ENCODE measurements at places on chromosomes 6 and 20.

- no peak for DNase-seq
These were observed 92.8 kb upstream of the FOXC1 start for GRCh38 chr6:1516742-1517520.

GRCh38 chr6:80605165-80605989 is 498.9 kb downstream of the BCKDHB start:
- DNase-seq, result no peak

GRCh38 chr20:51492167-51493092 is 50.1 kb downstream of the NFATC2 start:
- DNase-seq, result no peak

DNA sequence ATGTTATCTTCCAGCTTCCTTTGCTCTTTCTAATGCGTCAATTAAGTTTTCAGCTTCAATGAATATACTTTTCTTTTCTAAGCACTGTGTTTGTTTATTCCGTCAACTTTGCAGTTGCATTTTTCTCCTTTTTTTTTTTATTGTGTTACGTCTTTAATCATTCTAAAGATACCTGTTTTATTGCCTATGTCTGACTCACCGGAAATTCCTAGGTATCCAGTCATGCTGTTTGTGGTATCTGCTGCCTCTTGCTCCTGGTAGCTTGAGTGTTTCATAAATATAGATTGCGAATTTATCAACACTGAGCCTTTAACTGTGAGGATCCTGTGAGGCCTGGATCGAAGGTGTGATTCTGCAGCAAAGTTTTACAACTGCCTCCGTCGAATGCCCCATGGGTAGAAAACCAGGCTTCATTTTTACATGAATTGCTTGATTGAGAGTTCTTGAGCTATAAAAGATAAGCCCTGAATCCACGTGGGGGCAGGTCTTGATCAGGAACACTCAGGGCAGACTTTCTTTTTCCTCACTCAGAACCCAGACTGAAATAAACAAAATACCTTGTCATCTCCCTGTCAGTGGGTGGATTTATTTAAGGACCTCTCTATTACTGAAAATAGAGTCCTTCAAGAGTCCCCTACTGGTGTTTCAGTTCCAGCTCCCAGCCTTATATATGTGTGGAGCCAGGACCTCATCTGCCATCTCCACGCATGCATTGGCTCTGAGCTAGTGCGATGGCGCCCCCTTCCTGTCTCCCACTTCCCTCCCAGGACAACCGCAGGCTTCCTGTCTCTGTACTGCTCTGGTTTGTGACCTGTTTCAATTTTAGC is 60.1 kb upstream of the LRRC1 start:
- DNase-seq, result no peak

GRCh38 chr20:18287546-18287914 is 797 bp upstream of the ZNF133 start:
- DNase-seq, result no peak

- DNase-seq, result no peak
These were observed 28.5 kb upstream of the TMEM244 start for GRCh38 chr6:129889580-129889979.

DNA sequence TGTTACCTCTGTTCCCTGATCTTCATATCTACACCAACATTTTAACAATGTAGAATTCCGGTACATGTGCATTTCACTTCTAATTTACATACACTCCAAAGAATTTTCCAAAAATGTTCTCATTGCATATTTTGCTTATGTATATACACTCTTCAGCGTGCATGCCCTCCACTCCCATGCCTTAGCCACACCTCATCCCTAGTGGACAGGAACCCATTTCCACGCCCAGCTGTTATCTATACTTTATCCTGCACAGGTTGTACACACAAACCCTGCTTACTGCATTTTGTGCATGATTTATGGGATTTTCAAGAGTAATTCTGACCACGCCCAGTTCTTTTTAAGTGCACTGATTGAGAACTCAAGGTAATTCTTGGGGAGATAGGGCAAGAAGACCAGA is 102.4 kb downstream of the TFAP2C start:
- no peak for DNase-seq

DNA sequence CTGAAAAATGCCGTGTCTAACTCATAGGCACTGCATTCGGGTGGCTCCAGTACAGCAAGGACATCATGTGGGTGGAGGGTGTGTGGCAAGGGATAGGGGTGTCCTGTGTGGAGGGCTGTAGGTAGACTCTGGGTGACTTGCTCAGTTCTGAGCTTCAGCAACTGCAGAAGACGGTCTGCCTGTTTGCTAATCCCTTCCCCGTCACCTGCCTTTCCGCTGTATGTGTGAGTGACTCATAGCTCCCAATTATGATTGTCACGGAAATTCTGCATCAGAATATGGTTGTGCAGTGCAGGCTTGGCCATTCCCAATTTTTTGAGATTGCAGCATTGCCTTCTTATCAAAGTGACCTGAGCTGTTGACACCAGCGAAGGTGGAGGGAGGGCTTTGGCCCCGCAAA is 174.3 kb downstream of the CDH4 start:
- DNase-seq, result no peak

DNA sequence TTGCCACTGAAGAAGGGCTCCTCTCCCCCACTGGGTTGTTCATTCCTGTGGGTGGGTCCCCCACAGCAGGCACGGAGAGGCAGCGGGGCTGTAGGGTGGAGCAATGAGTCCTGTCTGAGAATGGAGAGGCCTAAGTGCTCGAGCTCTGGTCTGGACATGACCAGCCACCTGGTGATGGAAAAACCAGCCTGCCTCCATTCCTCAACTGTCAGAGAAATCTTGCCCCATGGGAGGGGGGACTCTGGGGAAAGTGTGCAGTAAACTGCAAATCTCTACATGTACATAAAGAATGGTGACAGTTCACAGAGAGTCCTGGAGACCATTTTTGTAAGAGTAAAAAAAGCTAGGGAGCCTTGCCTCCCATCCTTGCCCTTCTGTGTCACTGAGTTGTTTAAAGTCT is 34.1 kb downstream of the INSM1 start:
- no peak for DNase-seq

GRCh38 chr20:39909447-39909846 is 779.6 kb downstream of the MAFB start:
- no peak for DNase-seq

DNA sequence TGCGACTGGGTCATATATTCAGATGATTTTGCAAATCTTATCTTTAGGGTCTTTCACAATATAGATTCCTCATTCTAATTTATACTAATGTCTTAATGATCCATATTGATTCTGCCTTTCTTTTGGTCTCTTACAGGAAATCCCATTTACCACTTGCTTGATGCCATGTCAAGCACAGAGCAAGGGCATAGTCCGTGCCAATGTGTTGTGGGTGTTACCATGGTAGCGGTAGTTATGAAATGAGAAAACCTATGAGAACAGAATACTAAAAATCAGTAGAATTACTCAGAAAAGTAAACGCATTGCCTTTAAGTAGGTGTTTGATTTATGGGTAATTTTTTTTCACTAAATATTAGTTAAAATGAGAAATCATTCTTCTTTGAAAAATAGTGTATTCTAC is 153.9 kb upstream of the RAB32 start:
- no peak for DNase-seq

All from activated T-cell treated with anti-CD3 and anti-CD28 coated beads, Interleukin-2, amount 50 U/mL, for 4 hours (primary cell).